Activated CD8-positive, alpha-beta memory T cell treated with anti-CD3 and anti-CD28 coated beads for 24 hours (primary cell): ENCODE measurements at places on chromosomes 2 and 18.

GRCh38 chr2:96423291-96423690 lies 81.9 kb downstream of the NEURL3 start:
- no peak for DNase-seq

- DNase-seq: no peak
Measured at GRCh38 chr2:191189112-191189635, 38.4 kb upstream of the STAT4 start.

DNA sequence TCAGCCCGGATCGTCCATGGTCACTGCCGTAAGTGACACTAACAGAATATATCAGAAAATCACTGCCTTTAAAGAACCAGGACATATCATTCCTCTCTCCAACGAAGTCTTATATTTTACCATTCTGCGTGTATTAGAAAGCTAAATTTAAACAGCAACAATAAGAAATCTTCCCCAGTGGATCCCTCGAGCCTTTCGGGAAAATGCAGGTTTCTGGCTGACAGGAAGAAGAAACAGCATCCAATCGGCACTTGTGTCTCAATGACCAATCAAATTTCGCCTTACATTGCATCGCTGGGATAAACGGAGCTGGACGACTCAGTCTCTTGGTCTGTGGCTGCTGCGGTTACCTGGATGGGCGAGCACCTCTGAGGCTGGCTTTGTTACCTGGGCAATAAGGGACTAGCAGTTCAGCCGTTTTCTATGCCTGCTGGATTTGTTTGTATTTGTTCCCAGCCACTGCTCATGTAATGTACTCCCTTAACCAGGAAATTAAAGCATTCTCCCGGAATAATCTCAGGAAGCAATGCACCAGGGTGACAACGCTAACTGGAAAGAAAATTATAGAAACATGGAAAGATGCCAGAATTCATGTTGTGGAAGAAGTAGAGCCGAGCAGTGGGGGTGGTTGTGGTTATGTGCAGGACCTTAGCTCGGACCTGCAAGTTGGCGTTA lies at the start of gene DUSP19:
DUSP19 (plus strand) TSS at position 284 of the 675 bp plus-strand sequence; CDS start at position 471, 187 bp downstream.
- DNase-seq: peak; percentile 97

GRCh38 chr18:52582516-52582915 lies 242.5 kb downstream of the DCC start:
- no peak for DNase-seq

DNA sequence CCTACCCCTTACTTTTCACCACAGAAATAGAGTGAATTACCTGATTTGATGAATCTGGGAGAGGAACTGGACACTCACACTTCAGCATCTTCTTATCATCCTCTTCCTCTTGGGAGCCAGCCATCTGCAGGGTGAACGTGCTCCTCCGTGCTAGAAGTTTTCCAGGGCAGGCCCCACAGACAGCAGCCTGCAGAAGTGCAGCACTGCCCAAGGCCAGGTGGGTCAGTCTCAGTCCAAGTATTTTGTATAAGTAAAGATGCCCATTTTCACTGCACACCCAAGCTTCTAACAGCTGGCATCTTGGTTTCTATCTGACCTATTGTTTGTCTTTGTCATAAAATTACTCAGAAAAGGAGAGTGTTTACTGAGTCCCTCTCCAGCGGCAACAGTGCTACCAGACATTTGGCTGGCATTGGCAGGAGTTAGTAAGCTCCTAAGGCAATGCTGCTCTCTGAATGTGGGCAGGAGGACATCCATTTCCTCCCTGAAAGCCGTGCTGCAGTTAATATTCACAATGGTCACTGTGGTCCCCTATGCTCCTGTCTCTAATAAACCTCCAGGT lies 222.6 kb upstream of the CTAGE1 start:
- no peak for DNase-seq

DNA sequence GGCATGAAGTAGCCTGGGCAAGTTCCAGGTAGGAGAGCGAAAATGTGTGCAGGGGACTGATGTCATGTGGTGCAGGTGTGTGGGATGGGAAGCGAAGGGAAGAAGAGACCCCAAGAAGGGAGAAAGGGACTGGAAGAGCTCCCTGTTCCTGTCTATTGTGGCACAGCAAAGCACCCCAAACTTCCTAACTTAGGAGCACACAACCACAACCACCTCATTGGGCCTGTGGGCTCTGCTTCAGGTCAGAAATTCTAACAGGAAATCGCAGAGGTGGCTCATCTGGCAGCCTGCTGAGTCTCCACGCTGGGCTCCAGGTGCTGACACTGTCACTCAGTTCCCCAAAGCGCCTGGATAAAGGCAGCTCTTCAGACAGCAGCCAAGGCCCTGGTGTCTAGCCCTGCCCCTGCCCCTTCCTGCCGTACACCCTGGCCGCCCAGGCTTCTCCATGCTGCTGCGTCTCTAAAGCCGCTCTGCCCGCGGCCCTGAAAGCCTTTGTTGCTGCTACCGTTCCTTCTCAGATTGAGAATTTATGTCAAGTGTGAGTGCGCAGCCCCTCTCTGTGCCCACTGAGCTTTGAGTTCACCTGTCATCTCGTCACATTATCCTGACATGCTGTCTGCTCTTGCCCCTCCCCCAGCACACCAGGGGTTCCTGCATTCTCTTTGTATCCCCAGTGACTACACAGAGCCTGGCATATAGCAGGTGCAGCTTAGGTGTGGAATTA lies 140.2 kb upstream of the BCL2L11 start:
- no peak for DNase-seq

DNA sequence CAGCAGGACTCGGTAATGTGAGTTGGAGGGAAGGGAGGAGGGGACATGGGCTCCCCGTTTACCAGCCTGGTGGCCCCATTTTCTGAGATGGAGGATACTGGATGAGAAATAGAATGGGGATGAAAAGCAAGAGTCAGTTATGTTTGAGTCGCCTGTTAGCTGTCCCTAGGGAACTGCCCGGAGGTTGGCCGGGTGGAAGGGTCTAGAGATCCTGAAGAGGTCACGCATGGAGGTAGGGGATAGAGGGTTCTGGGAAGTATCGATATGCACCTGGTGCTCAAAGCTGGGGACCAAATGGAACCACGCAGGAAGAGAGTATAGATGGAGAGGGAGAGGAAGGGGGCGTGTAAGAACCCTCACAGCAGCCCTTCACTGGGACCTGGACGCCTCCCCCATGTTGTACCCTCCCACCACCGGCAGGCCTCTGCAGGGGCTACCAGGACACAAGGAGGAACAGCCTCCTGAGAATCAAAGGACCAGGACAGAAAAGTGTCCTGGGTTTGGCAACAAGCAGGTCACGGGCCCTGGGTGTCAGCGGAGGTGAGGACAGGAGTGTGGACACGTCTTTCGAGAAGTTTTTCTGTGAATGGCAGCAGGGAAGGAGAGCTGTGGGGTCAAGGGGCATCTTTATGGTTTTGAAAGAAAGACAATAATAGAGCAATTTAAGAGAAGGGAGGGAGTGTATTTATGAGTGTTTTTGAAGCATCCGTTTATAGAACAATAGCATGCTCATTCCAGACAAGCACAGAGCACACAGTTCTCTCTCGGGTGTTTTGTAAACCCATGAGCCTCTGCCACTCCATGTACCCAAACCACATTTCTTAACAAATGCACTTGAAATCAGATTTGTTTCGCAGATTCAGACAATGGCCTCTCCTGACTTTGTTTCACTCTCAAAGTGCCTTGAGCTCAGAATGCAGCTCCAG lies 132.2 kb downstream of the SMAD7 start:
- peak; percentile 30 for DNase-seq

DNA sequence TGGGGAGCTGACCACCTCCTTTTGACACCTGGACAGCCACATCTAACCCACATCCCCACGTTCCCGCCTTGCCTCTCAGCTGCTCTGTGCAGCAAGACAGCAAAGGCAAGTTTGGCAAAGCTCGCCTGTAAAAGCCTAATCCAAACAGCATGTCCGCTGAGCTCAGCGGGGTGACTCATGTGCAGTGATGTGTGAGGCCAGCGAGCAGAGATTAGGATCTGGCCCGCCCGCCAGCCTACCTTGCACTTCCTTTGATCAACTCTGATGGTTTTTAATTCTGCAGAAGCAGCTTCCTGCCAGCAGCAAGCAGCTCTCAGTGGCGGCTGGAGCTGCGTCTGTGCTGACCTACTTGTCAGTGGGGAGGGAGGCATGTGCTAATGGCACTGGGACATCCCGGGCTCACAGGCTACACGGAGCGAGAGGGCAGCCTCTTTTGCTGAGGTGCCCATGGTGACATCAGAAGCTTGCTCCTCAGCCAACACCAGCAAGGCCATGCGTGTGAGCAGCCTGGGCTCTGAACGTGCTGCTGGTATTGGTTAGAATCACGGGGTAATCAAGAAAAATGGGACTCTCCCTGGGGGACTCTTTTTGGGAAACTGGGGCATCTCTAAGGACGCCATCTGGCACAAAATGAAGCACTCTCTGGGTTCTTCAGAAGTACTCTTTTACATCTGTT lies 36.0 kb upstream of the EML4 start:
- peak; percentile 88 for DNase-seq
